ENCODE measurements at places on chromosomes 4 and X.

- no peak for DNase-seq
Observed at GRCh38 chrX:619451-619811, 11.2 kb upstream of the SHOX start.

DNA sequence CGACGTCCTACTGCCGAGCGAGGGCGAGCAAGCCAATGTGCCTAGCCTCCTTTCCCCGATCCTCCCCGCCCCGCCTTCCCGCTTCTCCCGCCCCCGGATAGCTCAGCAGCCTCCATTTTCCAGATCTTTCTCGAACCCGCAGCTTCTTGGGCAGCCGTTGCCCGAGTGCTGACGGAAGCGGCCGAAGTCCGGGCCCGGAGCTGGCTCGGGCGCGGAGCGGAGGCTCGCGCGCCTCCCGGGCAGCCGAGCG is 172 bp upstream of the HSPA4L start:
- no peak for DNase-seq

- DNase-seq, result no peak
Observed at GRCh38 chr4:98385831-98386230, 124.6 kb downstream of the RAP1GDS1 start.

DNA sequence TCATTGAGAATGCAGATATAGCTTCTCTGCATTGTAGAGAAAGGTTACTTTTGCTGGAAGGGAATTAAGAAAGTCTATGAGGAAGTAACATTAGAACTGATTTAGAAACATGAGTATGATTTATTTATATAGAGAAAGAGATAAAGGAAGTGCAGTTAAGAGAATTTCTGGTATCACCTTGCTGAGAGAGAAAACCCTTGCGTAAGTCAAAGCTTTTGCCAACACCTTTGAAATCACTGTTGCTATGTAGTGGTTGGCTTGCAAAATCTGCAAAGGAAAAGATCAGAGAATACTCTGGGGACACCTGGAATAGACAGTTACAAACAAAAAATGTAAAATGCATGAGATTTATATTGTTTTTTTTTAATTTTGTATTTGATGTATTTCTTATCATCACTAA is 137.3 kb upstream of the RXFP1 start:
- no peak for DNase-seq

- peak; percentile 52 for DNase-seq
Observed at GRCh38 chr4:10089346-10089745, 27.3 kb downstream of the WDR1 start.

DNA sequence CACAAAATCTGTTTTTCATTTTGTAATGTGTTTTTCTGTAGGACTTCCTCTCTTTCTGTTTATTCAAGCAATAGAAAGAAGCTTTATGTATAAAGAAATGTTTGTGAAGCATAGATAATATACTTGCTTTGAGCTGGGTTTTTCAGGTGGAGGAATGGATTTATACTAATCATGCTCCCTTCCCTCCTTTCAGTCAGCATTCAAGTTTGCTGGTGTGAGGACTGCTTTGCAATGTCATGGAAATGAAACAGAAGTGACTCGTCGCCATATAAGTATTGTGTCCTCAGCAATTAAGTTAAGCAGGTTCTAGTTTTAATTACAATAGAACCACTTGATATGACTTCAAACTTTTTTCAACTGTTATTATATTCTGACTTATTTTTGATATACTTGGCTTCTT is 1447.1 kb downstream of the PCDH19 start:
- DNase-seq, result no peak

DNA sequence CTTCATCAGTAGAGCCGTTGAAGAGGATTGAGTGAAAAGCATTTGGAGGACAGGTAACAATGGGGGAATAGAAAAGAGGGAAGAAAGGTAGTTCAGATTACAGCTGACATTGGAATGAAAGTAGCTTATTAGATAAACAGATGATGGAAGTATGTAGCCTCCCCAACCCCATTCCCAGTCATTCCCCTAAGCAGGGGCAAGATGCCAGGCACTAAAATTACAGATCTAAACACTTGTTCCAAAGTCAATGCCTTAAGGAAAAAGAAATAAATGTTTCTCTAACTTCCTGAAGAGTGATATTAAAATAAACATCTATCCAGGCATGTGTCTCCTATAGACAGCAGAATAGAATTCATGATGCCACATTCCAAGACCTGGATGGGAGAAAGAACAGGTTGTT is 350.8 kb downstream of the PDGFC start:
- DNase-seq, result no peak

GRCh38 chr4:171644430-171645057 is 168.7 kb upstream of the GALNTL6 start:
- no peak for DNase-seq

DNA sequence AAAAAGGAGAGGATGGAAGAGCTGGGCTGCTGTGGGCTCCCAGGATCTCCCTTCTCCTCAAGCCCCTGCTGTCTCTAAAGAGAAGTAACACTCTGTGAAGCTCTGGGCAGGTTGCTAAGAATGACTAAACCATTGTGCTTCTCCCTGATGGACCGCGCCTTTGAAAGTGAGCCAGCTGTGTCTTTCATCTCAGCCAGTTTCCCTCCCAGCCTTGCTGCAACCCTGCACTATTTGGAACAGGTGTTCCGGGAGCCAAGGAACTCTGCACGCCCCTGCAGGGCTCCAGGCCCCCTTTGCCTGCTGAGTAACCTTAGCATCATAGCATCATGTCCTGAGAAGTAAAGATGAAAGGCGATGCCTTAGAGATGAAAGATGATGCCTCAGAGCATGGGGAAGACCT is 39.7 kb downstream of the SMIM20 start:
- no peak for DNase-seq

- no peak for DNase-seq
Observed at GRCh38 chrX:67570839-67571238, 27.0 kb downstream of the AR start.

- DNase-seq, result no peak
Observed at GRCh38 chr4:162360369-162361149, 196.8 kb upstream of the FSTL5 start.

DNA sequence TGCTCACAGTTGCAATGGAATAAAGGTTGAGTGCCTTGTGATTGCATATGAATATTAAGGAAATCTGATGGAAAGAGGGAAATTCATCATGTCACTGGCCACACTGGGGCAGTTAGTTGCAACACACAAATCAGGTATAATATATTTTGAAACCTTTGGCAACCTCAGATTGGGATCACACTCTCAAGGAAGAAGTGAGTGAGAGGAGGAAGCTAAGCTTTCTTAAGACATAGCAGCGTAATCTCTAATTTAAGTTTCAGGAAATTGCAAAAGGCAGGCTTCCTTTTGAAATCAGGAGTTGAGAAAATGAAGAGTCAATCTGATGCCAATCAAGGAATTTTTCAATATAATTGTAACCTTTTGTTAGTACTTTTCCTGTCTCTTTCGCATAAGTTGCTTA is 12.3 kb upstream of the CLTRN start:
- no peak for DNase-seq

GRCh38 chr4:111635646-111636045 is 509.6 kb upstream of the FAM241A start:
- DNase-seq, result no peak

DNA sequence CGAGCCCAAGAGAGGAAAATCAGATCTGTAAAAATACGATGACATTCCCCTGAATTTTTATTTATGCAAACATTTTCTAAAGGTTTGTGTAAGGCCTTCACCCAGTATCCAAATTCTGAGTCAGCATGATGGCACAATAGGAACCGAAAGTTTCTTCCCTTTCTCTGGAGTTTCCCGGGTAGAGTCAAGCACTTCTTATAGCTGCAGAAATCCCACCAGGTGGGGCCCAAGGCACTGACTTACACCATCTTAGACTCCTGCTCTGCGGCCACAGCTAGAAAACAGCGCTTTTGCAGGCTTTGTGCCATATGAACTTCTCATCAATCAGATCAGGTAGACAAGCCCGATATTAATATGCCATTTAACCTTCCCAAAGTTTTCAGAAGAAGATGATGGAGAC is 13.4 kb downstream of the LEF1 start:
- DNase-seq, result no peak

DNA sequence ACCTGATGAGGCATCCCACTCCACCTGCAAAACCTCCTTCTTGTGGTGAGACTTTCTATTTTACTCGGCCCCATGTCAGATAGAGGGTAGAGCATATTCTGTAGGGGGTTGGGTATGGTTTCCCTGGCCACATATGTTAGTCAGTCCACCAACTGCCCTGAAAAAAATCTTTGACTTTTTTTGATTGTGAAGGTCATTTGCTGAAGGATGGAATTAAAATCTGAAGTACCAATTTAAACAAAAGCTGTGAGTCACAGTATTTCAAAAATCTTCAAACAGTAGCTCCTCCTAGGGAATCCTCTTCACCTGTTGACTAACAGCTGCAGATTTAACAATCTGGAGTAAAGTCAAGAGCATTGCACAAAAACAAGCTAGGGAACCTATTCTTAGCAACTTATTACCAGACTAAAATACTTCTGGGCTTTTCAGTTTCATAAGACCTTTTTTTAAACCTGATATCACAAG is 8.0 kb upstream of the CCDC110 start:
- DNase-seq, result no peak

GRCh38 chrX:71320126-71320525 is 18.6 kb downstream of the ITGB1BP2 start:
- no peak for DNase-seq

GRCh38 chr4:26803211-26803861 is 57.3 kb upstream of the STIM2 start:
- no peak for DNase-seq

GRCh38 chr4:95387719-95388118 is 161.1 kb downstream of the UNC5C start:
- no peak for DNase-seq

- no peak for DNase-seq
Observed at GRCh38 chr4:7985891-7986441, 46.3 kb upstream of the AFAP1 start.

DNA sequence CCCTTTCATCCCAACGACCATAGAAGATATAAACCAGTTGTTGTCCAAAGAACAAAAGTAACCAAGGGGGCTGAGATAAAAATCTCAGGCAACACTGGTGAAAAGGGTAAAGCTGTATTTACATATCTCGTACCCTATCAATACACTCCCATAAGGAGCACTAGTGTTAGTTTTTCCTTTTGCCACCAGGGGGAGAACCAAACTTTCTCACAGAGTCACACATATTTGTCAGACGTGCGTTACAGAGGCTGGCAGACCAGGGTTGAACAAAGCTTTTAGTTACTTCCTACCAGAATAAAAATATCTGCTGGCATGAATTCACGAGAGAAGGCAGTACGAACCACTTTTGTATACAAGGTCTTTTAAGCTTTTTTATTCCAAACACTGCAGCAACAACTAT is 88.3 kb downstream of the AMELX start:
- peak; percentile 22 for DNase-seq

DNA sequence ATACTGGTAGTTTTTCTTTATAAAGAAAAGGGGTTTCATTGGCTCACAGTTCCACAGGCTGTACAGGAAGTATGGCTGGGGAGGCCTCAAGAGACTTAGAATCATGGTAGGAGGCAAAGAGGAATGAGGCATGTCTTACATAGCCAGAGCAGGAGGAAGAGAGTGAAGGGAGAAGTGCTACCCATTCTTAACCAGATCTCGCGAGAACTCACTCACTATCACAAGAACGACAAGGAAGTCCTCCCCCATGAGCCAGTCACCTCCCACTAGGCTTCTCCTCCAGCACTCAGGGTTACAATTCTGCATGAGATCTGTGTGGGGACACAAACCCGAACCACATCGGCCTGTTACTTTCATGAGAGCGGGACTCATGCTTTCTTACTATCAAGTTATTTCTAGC is 240.5 kb downstream of the TENM3 start:
- DNase-seq, result no peak

DNA sequence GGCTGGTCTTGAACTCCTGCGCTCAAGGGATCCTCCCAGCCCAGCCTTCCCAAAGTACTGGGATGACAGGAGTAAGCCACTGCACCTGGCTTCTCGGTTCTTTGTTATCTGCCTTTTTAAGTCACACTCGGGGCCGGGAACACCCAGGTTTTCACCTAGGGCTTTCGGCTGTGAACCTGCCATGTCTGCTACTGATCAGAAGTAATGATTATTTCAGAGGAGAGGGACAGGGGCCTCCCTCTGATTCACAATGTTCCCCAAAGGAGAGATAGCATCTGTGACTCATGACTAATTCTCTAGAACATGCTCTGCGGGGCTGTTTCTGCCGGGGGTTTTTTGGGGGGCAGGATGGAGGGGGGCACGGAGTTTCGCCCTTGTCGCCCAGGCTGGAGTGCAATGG is 26.9 kb downstream of the CRLF2 start:
- no peak for DNase-seq

DNA sequence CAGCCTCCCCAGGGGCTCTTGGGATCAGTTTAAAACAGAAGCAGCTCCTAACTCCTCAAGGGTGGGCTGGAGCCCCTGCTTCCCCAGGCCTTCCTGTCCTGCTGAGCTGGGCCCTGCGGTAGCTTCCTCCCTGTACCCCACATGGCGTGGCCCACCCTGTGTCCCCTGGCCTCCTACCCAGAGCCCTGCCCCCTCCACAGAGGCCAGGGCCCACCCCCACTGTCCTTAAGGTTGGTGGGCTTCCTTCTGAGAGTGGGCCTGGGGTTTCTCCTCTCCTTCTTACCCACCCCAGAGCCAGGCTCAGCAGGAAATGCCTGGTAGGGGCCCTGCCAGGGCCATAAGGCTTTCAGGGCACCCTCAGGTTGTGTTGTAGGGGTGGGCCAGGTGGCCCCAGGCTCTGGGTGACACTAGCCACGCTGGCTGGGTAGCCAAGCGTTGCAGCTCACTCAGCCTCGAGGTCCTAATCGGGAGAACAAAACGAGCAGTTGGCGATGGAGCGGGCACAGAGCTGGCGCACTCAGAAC is 11.6 kb downstream of the SH3BP2 start:
- DNase-seq, result no peak

- no peak for DNase-seq
Observed at GRCh38 chr4:119834906-119835612, 206.5 kb upstream of the PDE5A start.

DNA sequence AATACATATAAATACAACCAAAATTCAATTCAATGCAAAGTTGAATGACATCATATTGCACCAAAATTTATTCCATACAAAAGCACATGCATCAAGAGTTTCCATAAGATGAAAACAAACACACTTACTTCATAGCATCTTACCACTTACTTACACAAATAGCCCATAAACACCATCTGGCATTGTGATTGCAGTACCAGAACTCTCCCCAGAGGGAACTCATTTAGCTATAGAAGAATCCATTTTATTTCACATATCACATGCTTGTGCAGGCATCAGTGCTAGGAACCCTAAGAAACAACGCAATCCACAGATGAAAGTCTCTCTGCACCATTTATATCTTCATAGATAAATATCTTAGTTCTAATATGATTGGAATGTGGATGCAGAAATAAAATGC is 77.9 kb downstream of the SLC7A11 start:
- no peak for DNase-seq

GRCh38 chr4:181688872-181689271 is 554.3 kb upstream of the TENM3 start:
- no peak for DNase-seq

- no peak for DNase-seq
Observed at GRCh38 chr4:32462944-32463343, 1742.8 kb downstream of the PCDH7 start.

DNA sequence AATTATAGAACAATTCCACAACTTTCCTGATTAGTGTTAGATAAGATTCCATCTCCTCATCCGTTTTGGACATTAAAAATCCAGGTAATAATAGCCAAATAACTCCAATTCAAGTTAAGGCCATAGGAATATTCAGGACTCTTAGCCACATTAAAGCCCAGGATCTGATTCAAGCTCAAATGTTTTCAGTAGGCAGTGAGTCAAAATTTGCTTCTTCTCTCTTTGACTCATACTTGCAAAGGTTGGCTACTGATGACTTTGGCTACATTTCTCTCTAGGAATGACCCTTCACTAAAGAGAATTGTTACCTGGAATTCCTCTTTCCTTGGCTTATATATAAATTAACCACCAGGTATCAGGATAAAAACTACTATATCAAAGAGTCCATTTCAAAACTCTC is 354.9 kb upstream of the HS3ST1 start:
- DNase-seq, result no peak

Measured in right renal pelvis (tissue), 4 donors.